ENCODE measurements at places on chromosomes 4 and X. TPM values are rescaled to one million over a fixed set of nuclear protein-coding genes. Genes with fewer than 3 reads are reported as not detected.

The RXFP1 gene
- not detected for total RNA-seq

The HERC3 gene
- 39.5 TPM for total RNA-seq

The TMSB15A gene
- total RNA-seq: 0.79 TPM

DNA sequence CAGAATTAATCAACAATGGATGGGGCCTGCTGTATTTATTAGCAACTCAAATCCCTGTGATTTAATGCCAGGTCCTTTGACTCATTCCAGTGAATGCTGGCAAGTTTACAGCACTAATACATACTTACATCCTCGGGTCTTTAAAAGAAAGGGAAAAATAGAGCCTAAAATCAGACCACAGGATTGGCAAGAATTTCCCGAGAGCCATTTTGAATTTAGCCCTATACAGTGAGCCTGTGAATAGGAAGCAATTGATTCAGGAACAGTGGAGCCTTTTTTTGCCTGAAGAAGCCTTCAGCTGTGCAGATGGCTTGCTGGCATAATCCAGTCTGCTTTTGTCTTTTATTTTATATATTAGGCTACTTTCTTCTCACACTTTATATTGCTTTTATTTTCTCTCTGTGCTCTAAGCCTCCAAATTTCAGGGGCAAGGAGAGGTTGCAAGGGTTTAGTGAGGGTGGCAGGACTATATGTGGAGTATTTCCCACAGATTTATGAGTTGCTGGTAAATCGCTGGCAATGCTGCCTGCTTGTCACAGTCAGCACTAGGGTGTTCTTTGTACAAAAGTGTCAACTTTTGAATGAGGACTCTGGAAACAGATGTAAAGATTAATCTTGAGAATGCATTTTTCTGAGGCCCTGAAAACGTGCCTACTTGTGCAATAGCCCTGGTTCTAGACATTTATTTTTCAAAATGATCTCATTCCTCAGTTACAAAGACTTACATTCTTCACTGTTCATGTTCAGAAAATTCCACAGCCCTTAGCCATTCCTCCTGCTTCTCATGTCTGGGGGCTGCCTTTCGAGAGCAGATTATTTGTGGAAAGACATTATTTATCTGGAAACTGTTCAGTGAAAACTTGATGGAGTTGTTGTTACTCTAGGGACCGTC is 303.5 kb downstream of the SPRY1 start:
- H3K27ac ChIP-seq: peak overlapping the region; percentile 69
- no peaks in the 10 kb centered on the region for H3K36me3 ChIP-seq
- DNase-seq: no peak
- H3K4me1 ChIP-seq: peaks cover 7% of the 10 kb centered on the region
- H3K27me3 ChIP-seq: no peaks in the 10 kb centered on the region

- H3K4me3 ChIP-seq: no peak overlapping the region
- no peak overlapping the region for H3K27ac ChIP-seq
- no peaks in the 10 kb centered on the region for H3K36me3 ChIP-seq
- no peak for DNase-seq
- H3K4me1 ChIP-seq: no peaks in the 10 kb centered on the region
- no peaks in the 10 kb centered on the region for H3K27me3 ChIP-seq
Observed at GRCh38 chr4:151575646-151576045, 166.7 kb downstream of the FHIP1A start.

DNA sequence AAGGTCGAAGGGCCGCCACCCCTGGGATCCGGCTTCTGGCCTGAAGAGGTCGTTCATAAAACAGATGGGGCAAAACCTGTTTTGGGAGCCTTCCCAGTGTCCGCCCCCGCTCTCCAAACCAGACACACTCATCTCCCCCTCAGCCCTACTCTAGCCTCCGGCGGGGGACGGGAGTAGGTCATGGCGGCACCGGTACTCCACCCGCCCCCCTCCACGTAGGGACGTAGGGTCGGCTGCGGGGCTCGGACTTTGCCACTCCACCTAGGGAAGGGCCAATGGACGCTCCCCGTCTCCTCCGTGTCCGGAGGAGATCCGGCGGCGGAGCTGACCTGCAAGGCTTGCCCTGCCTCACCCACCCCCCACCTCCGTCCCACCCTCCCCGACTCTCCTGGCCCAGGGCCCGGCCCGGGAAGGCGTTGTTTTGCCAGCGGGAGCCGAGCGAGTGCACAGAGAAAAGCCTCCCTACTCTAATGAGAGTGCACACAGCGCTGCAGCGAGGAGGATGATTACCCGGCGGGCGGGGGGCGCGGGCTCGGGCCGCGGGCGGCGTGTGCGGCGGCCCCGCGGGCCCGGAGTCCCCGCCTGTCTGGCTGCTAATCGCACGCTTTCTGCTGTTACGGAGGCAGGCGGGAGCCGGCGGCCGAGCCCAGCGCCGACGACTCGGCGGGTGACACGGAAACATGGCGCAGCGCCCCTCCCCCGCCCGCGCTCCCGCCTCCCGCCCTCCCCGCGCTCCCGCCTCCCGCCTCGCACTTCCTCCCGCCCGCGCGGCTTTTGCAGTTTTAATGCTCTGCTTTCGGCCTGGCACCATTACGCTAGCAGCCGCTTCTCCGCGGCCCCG is 8.3 kb upstream of the BCOR start:
- DNase-seq: peak; percentile 76
- H3K4me1 ChIP-seq: peaks cover 21% of the 10 kb centered on the region
- H3K36me3 ChIP-seq: no peaks in the 10 kb centered on the region
- H3K27ac ChIP-seq: peak overlapping the region; percentile 71

- no peaks in the 10 kb centered on the region for H3K27me3 ChIP-seq
- DNase-seq: no peak
- no peaks in the 10 kb centered on the region for H3K4me1 ChIP-seq
- H3K36me3 ChIP-seq: no peaks in the 10 kb centered on the region
- H3K27ac ChIP-seq: no peak overlapping the region
Observed at GRCh38 chr4:169952236-169953002, 73.8 kb downstream of the MFAP3L start.

DNA sequence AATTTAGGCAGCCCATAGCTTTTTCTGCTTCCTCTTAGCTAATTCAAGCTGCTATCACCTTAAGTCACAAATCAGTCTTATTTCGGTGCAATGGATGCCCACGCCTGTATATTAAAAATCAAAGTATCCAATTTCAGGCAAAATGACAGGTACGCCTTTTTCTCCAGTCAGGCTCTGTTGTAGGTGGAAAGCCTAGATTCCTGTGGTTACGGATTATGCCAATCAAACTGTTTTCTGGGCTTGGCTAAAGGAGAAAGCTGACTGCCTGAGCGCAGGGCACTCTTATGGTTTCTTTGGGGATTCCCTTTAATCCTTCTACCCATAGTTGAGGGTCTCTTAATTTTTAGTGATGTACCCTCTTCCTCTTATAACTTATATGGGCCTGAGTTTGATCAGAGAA is 550.5 kb downstream of the PDHA2 start:
- H3K4me1 ChIP-seq: no peaks in the 10 kb centered on the region
- H3K36me3 ChIP-seq: no peaks in the 10 kb centered on the region
- DNase-seq: no peak
- H3K4me3 ChIP-seq: no peak overlapping the region
- H3K27me3 ChIP-seq: no peaks in the 10 kb centered on the region

DNA sequence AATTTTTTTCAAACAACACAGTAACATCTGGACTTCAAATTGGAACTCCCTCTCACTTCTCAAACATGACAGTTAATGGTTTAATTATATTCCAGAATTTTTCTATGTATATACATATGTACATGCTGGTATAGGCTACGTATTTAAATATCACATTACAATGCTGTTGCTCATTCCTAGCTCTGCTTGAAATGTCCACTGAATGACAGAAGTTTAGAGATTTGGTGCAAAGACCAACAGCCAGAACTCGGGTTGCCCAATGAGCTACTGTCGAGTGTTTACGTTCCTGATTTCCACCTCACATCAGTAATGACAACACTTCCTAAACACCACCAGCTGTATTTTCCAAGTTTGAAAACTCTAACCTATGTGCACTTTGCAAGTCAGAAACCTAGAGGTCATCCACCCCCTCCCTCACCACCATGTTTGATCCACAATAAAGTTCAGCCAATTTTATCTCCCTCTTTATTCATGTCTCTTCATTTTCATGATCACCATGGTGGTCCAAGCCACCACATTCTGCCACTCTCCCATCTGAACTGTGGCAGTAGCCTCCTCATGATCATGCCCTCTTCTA is 49.3 kb upstream of the RPL34 start:
- H3K36me3 ChIP-seq: no peaks in the 10 kb centered on the region
- H3K4me3 ChIP-seq: no peak overlapping the region
- H3K27ac ChIP-seq: no peak overlapping the region
- H3K27me3 ChIP-seq: no peaks in the 10 kb centered on the region
- H3K4me1 ChIP-seq: no peaks in the 10 kb centered on the region

DNA sequence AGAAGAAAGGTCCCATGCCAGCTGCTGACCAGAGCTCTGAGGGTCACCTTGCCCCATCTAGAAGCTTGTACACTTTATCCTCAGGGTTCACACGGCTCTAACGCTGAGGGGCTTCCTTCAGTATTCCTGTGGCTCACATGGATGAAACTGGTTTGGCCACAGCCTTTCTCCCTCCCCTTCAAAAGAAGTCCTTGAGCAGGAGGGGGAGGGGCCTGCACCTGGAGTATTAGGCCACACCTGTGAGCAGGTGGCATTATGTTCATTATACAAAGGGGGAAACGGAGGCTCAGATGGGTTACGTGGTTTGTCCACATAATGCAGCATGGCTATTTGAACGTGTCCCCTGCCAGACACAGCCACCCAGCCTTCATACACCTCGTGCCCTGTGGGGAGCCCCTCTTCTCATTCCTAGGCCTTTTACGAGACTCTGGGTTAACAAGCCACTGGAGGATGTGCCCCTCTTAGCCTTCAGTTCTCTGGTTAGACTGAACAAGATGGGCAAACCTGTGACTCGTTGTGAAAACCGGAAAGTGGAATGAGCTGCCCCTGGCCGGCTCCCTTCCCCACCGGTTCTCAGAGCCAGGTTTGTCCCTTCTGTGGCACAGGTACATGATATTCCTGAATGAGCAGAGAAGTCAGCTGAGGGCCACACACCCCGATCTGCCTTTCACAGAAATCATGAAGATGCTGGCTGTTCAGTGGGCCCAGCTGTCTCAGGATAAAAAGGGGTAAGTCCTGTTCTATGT is 27.2 kb upstream of the JAKMIP1 start:
- no peak overlapping the region for H3K4me3 ChIP-seq
- DNase-seq: no peak
- peaks cover 17% of the 10 kb centered on the region for H3K27me3 ChIP-seq
- H3K36me3 ChIP-seq: no peaks in the 10 kb centered on the region

DNA sequence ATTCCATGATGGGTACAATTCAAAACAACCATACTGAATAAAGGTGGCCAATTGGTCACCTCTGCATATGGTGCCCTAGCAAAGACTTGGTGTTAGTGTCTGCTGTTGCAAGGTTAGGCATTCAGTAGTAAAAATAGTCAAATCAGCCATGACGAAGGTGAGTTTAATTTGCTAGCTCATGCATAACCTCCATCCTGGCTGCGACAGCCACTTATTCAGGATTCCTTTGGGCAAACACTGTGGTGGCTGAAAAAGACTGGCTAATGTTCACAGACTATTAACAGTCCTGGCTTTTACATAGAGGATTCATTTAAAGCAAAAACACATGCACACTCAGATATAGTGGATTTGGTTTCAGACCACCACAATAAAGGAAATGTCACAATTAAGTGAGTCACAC is 34.8 kb upstream of the MAP9 start:
- DNase-seq: no peak
- H3K4me3 ChIP-seq: no peak overlapping the region
- H3K4me1 ChIP-seq: no peaks in the 10 kb centered on the region
- no peaks in the 10 kb centered on the region for H3K27me3 ChIP-seq
- no peak overlapping the region for H3K27ac ChIP-seq
- no peaks in the 10 kb centered on the region for H3K36me3 ChIP-seq
